ENCODE measurements at places on chromosomes 3 and 15. TPM values are rescaled to one million over a fixed set of nuclear protein-coding genes. Genes with fewer than 3 reads are reported as not detected.

Gene DUOXA2
- not detected for total RNA-seq

Gene FAM3D
- total RNA-seq = not detected

Gene GOLGA8T
- total RNA-seq = 1.6 TPM

Gene GBE1
- 102 TPM for total RNA-seq

Gene TP53BP1
- total RNA-seq = 33.1 TPM

Gene CDCP1
- total RNA-seq = 0.57 TPM

Gene TMEM158
- total RNA-seq = 0.38 TPM

Gene HHLA2
- not detected for total RNA-seq

Gene HIGD2B
- total RNA-seq = not detected

DNA sequence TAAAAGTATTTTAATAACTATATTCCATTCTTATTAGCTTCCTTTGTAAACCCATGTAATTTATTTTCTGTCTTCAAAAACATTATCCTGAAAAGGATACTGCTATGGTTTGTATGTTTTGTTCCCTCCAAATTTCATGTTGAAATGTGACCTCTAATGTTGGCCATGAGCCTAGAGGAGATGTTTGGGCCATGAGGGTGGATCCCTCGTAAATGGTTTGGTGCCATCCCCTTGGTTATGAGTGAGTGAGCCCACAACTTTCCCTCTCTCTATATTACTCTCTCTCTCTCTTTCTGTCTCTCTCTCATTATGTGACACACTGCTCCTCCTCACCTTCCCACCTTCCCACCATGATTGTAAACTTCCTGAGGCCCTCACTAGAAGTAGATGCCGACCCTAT, 357.7 kb downstream of the MFSD1 start:
- no peak for DNase-seq

DNA sequence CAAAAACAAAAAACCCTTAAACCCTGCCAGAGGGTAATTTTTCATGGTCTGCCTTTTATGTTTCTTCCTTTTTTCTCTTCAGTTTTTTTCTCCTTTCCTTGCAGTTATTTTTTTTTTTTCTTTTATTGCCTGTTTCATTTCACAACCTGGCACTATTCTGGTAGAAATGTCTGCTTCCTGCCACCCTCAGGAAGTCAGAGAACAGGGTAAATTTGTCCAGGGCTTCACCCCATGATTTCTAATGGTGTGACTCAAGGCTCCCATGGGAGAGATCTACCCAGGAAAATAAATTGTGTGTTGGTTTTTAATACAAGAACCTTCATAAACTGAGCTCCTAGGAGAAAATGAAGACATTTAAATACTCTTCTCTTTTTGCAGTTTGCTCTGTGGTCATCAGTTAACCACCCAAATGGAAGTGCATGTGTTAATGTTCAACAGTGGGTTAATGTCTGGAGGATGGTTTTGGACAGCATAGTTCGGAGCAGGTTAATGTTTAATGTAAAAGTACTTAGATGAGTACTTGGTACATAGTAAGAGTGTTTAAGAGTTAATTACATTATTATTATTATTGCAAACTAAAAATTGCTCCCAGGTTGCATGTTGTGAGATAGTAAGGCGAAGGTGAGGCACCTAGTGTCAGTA, 45.9 kb downstream of the CGNL1 start:
- no peak for DNase-seq

- DNase-seq = no peak
Measured at GRCh38 chr15:92914768-92915221, 14.7 kb downstream of the CHD2 start.

DNA sequence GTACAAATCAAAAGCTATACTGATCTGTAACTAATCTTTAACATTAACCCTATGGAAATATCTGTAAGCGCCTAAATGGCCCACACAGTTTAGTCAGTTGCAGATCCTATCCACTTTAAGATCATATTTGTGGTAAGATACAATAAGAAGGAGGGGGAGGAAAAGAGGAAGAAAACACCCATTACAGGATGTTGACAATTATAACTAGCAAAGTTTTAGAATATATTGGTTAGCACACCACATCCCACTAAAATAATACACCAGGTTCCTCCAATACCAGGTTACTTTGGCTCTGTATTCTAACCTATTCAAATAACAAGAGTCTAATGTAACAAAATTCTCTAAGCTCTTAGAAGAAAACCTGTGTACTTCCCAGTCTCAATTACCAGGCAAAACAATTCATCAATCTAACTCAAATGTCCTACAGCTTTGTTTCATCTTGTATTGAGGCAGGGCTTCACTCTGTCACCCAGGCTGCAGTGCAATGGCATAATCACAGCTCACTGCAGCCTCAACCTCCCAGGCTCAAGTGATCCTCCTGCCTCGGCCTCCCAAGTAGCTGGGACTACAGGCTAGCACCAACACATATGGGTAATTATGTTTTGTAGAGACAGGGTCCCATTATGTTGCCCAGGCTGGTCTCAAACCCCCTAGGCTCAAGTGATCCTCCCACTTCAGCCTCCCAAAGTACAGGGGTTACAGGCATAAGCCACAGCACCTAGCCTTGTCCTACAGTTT, 4.2 kb downstream of the SLC4A7 start:
- no peak for DNase-seq

- DNase-seq = no peak
Measured at GRCh38 chr15:89115547-89115946, 27.3 kb downstream of the ABHD2 start.

- DNase-seq = no peak
Measured at GRCh38 chr3:157914882-157915281, 191.3 kb downstream of the SHOX2 start.

DNA sequence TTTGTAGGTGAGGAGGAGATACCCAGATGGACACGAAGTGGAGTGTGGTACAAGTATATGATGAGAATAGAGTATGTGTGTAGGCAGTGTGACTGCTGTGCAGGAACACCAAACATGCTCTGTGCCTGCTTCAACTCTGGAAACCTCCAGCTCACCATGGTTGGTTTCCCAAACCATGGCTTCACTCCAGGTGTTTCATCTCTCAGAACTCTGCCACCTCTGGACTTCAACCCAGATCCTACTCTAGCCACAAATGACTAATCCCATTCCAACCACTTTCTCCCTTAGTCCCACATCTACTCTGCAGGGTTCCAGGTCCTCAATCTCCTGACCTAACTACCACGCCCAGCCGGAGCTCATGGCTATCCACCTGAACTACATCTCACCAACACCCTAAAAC, 102.1 kb downstream of the RYK start:
- no peak for DNase-seq

DNA sequence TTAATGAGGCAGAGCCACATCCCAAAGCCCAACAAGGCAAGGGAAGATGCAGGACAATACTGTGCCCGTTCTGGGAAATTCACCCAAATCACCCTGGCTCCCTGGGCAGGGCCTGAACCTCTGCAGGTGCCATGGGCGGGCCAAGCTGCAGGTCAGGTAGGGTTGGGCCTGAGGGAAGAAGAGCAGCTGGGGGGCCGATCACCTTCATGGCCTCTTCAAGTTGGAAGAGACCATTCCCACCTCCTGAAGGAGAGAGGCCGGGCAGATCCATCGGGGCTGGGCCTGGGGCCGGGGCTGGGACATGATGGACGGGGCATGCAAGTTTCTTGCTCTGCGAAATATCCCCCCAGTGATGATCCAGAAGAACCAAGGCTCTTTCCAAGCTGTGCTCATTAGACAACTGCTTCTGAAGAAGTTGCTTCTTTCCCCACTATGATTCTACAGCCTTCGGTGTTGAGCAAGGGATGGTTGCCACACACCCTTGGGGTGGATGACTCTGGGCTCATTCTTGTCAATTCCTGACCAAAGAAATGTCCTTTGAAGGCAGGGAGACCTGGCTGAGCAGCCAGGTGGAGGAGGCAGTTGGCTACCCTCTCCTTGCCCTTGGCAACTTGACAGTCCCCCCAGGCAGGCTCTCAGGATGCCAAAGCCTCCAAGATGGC, 38.2 kb downstream of the KLHL25 start:
- DNase-seq = peak; percentile 56

GRCh38 chr3:16506884-16507577, 6.5 kb downstream of the RFTN1 start:
- DNase-seq = no peak

DNA sequence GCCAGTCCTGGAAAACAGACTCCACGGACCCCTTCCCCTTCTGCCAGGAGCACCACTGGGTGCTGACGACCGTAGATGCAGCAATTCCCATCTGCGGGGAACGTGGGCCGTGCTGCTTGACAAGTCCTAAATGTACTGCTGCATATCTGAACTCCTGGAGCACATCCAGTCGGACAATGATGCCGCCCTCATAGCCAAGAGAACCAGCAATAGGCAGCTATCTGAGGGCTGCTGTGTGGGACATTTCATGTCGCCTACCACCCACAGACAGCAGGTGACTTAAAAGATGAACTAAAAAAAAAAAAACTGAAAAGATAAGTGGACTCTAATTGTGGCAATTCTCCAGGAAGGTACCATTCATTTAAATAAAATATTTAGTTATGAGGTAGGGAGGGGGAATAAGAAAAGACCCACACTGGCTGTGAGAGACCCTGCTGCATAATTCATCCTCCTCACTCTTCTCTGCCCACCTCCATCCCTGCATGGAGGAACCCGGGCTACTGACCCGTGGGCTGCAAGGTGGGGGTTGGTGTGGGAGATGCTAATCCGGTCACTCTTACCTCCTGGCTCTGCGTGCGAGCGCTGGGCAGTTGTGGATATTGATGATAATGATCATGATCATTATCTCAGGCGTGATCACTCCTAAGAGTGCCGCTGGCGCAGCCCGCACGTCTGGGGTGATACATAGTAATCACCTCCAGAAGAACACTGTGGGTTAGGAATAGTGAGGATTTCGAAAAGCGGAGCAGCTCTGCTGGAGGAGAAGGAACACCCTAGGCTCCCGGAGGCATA, 28.3 kb downstream of the ALS2CL start:
- DNase-seq = peak; percentile 76

- DNase-seq = no peak
Measured at GRCh38 chr3:73604451-73604850, 20.3 kb downstream of the PDZRN3 start.

GRCh38 chr3:73504239-73504638, 120.5 kb downstream of the PDZRN3 start:
- no peak for DNase-seq

DNA sequence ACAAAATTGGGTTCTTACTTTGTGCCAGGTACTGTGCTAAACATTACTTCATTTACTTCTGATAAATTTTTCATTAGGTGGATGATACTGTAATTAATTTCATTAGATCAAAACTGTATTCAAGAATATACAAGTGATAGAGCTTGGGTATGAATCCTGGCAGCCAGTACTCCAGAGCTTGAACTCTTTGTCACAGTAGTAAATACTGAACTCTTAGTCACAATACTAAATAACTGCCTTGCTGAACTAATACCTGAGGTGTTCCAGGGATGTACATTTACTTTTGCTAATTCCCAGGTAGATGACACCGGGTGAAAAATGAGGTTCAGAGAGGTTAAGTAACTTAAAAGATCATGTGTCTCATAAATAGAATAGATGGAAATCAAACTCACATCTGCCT, 20.3 kb downstream of the FXR1 start:
- no peak for DNase-seq

DNA sequence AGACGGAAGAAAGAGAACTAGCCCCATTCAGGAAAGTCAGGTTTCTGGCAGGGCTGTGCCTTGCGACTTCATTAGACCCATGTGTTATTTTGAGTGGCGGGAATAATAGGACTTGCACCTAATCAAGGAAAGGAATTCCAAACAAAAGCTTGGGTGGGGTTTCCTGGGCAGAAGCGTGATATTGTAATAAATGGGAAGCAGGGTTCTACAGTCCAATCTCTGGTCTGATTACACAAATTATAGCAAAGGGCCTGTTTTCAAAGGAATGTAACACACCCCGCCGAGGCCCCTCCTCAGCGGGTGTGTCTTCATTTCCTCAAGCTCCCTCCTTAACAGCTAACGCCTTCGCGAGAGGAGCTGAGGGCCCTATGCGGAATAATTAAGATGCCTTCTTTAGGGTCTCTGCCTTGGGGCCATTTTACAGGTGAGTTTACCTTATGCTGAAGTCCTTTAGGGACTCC, 396.0 kb upstream of the C2CD4B start:
- no peak for DNase-seq

DNA sequence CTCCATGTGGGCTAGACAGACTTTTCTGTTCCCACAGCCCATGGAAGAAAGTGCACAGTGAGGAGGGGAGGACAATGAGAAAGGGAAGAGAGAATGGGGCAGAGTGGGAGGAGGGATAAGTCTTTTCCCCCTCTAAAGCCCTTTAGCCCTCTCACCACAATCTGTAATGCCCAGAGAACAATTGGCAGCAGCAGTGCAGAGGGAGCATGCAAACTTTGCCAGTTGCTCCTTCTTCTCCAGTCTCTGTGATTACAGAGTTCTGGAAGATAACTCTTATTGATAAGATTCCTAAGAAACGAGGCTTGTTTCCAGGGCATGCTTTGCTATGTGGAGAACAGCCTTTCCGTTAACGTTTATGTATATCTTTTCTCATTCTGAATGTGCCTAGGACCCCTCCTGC, 50.0 kb upstream of the FMN1 start:
- DNase-seq = no peak

DNA sequence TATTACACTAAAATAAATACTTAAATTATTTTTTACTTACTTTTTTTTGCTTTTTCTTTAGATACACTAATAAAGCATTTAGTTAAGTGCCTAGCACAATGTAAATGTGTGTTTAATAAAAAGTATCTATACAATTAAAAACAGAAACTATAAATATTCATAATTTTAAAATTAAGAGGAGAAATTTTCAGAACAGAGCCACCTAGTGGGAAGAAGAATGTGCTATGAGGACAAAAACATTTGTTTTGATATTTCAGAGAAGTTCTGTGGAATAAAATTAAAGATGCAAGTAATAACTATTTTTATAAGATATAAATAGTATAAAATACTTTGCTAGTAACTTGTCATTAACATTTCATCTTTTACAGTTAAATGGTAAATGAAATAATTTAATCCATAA, 33.6 kb upstream of the PLSCR5 start:
- DNase-seq = no peak

DNA sequence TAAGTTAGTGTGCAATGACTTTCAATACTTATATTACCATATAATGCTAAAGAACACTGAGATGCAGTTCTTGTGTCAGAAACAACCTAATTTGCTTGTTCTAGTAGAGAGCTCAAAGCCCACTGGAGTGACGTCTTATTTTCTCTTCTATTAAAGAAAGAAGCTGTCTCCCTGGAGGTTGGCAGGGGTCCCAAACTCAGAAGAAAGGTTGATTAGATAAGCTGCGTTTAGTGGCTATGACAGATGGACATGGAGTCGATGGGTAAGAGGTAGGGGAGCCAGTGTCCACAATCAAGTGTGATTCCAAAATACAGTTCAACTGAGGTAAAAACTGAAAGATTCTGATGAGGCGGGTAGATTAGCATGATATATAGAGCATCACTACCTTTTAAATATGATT, 363.6 kb downstream of the NLGN1 start:
- DNase-seq = no peak

- no peak for DNase-seq
Measured at GRCh38 chr3:197487911-197488391, 67.8 kb downstream of the BDH1 start.

GRCh38 chr3:21839592-21839991, 88.6 kb upstream of the ZNF385D start:
- peak; percentile 75 for DNase-seq

GRCh38 chr3:36142746-36143145, 237.6 kb upstream of the STAC start:
- DNase-seq = no peak
